Pulmonary artery endothelial cell (primary cell): ENCODE measurements at places on chromosomes 7 and 10. TPM values are rescaled to one million over a fixed set of nuclear protein-coding genes. Genes with fewer than 3 reads are reported as not detected.

ASZ1 gene
- not detected in 2 replicates for total RNA-seq

LRGUK gene
- total RNA-seq = 0.07 and 0.11 TPM in 2 replicates

HSPA14 gene
- total RNA-seq = 16.2 and 17.1 TPM in 2 replicates

TAS2R5 gene
- 0.53 and 0.74 TPM in 2 replicates for total RNA-seq

CABCOCO1 gene
- total RNA-seq = 0.33 TPM in 1 of 2 replicates, not detected in the other

PBLD gene
- 3.0 and 3.9 TPM in 2 replicates for total RNA-seq

CNPY1 gene
- total RNA-seq = not detected in 2 replicates
